ENCODE measurements at places on chromosomes 5 and 9. TPM values are rescaled to one million over a fixed set of nuclear protein-coding genes. Genes with fewer than 3 reads are reported as not detected.

Gene RGMB
- 15.9 TPM for total RNA-seq

Gene EIF4E1B
- total RNA-seq = not detected

Gene ITGA2
- 3.5 TPM for total RNA-seq

Gene ADAMTSL1
- total RNA-seq = 37.4 TPM

Gene OXCT1
- 27.1 TPM for total RNA-seq

Gene SSNA1
- 87.8 TPM for total RNA-seq

Gene PCSK1
- total RNA-seq = 1.4 TPM

Gene DOCK8
- total RNA-seq = 0.34 TPM

Gene SLC34A1
- not detected for total RNA-seq

Gene SARDH
- 4.9 TPM for total RNA-seq

Gene SLC28A3
- total RNA-seq = 0.17 TPM

Gene FBXO10
- 17.6 TPM for total RNA-seq

Gene CDC20B
- not detected for total RNA-seq

Gene SLC4A9
- total RNA-seq = under 0.01 TPM

Gene MEF2C
- total RNA-seq = 4.1 TPM

Gene PALM2AKAP2
- total RNA-seq = 1.8 TPM

Gene MRPS30
- total RNA-seq = 43.2 TPM

Gene DMRT3
- total RNA-seq = not detected

Gene SPINK5
- not detected for total RNA-seq

All from pericardium fibroblast (primary cell).